ENCODE measurements at places on chromosomes 5 and 9.
A peak's percentile ranks its signal among the peaks of the same experiment; 100 is the strongest.

- peak; percentile 9 for DNase-seq
Observed at GRCh38 chr5:147628058-147628895, 118.4 kb upstream of the DPYSL3 start.

- no peak for DNase-seq
Observed at GRCh38 chr9:70060883-70061507, 17.3 kb downstream of the MAMDC2 start.

- DNase-seq, result no peak
Observed at GRCh38 chr5:56493766-56494165, 260.6 kb upstream of the ANKRD55 start.

GRCh38 chr9:130537346-130538050 is 41.9 kb upstream of the FUBP3 start:
- DNase-seq, result no peak

DNA sequence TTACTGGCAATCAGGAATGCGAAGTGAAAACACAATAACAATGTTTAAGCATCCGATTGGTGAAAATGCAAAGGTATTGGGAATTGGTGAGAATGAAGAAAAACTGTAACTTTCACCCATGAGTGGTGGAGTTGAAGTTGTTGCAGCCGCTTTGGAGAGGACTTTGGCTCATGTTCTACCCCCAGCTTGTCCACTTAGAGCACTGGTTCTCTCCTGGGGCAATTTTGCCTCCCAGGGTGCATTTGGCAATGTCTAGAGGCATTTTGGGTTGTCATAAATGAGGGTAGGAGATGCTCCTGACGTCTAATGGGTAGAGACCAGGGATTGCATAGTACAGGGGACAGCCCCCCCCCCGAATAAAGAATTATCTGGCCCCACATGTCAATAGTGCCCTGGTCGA is 46.2 kb downstream of the ANKRD33B start:
- DNase-seq, result no peak

GRCh38 chr5:22669345-22669744 is 183.8 kb downstream of the CDH12 start:
- no peak for DNase-seq

DNA sequence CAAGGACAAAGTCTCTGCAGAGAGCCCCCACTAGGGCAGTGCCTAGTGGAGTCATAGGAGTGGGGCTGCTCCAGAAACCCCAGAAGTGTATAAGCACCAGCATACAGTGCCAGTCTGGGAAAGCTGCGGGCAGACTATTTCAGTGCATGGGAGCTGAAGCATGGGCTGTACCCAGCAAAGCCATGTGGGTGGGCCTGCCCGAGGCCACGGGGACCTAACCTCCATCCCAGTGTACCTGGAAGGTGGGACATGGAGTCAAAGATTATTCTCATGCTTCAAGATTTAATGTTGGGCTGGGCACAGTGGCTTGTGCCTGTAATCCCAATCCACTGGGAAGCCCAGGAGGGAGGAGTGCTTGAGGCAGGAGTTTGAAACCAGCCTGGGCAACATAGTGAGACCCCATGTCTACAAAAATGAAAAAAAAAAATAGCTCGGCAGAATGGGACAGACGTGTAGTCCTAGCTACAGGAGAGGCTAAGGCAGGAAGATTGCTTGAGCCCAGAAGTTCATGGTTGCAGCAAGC is 36.7 kb downstream of the PTPDC1 start:
- DNase-seq, result no peak

DNA sequence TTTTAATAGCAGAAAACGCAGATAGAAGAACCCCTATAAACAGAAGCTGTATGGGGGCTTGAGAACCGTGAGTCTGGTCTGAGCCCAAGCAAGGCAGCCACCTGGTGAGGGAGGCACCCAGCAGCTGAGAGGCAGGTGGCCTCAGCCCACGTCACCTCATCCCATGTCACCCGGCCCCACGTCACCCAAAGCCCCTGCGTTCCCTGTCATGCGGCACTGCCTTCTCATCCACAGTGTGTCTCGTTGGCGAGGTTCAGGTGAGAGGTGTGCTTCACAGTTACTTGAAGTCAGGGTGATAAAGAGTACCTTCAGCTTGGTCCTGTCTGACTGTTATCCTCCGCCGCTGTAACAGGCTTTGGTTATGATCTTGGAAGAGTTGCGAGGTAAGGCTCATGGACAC is 80.6 kb upstream of the IRX4 start:
- no peak for DNase-seq

DNA sequence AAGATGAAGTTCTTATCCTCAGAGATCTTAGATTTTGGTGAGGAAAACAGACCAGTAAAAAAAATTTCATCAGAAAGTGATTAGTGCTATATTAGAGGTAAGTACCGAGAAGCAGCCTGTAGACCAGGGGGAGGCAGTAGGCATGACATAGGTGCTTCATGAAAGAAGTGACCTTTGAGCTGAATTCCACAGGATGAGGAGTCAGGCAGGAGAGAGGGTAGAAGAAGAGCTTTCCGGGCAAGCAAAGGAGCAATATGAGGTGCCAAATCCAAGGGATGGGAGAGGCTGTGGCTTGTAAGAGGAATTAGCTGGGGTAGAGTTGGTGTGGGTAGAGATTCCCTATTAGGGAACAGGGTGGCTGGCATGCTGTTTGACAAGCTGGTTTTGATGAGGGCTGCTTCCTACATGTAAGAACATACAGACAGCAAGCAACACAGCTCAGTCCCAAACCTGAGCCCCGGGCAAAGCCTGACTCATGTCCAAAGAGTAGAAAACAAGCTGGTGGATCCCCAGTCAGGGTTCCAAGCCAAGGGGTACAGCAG is 48.4 kb upstream of the PWWP2A start:
- no peak for DNase-seq

DNA sequence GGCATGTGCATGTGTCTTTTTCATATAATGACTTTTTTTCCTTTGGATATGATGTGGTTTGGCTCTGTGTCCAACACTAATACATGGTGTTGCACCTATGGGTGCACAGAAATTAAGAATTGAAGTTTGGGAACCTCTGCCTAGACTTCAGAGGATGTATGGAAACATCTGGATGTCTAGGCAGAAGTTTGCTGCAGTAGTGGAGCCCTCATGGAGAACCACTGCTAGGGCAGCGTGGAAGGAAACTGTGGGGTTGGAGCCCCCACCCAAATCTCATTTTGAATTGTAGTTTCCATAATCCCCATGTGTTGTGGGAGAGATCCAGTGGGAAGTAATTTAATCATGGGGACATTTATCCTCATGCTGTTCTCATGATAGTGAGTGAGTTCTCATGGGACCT is 235.0 kb upstream of the TRPC7 start:
- DNase-seq, result no peak

- no peak for DNase-seq
Observed at GRCh38 chr5:171857489-171857876, 71.9 kb downstream of the SMIM23 start.

DNA sequence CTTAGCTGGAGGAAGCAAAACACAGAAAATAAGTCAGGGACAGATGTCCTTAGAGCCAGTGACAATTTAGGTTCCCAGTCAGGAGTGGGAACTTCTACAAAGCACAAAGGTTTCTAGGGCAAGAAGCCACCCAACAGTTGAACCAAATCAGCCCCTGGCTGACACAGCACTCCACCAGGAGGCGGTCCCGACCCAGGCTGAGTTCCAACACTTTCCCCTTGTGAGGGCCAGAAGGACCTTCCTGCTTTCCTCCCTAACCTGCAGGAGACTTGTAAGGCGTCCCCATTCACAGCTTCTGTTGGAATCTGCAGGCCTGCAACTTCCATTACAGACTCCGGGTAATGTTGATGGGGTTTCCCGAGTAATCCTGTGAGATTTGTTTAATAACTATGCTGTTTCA is 416.4 kb upstream of the IRX1 start:
- DNase-seq, result no peak

DNA sequence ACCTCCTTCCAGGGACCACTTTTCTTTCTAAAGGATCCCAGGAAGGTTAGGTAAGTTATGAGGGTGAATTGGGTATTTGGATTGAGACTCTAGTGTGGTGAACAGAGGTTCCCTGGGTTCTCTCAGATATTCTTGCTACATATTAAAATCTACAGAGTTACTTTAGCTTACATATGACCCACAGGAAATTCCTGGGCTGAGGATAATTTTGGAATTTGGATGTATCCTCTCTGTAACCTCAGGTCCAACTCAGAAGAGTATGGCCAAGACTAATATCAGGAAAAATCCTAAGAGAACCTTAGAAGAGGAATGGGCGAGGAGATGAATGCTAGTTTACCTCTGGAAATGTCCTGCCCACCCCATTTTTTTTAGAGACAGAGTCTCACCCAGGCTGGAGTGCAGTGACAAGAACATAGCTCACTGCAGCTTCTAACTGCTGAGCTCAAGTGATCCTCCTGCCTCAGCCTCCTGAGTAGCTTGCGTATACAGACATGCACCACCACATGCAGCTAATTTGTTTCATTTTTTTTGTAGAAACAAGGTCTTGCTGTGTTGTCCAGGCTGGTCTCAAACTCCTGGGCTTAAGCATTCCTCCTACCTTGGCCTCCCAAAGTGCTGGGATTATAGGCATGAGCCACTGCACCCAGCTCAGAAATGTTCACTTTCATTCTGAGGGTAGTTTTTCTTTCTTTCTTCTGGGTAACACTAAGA is 196.4 kb downstream of the ARHGEF28 start:
- no peak for DNase-seq

GRCh38 chr5:113281194-113281593 is 153.6 kb downstream of the TSSK1B start:
- DNase-seq, result no peak

GRCh38 chr9:4333231-4333740 is 33.4 kb upstream of the GLIS3 start:
- no peak for DNase-seq

DNA sequence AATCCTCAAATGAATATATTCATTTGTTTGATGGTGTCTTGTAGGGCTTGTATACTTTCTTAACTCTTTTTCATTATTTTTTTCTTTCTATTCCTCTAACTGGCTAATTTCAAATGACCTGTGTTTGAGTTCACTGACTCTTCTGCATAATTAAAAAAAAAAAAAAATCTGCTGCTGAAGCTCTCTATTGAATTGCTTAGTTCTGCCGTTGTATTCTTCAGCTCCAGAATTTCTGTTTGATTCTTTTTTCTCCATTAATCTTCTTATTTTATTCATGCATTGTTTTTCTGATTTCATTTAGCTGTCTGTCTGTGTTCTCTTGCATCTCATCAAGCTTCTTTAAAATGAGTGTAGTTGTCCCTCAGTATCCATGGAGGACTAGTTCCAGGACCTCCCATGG is 244.6 kb downstream of the ROR2 start:
- no peak for DNase-seq

- DNase-seq, result peak; percentile 14
Observed at GRCh38 chr5:128777052-128777451, 188.2 kb upstream of the SLC27A6 start.

GRCh38 chr9:105114318-105114717 is 130.1 kb upstream of the SLC44A1 start:
- DNase-seq, result peak; percentile 18

DNA sequence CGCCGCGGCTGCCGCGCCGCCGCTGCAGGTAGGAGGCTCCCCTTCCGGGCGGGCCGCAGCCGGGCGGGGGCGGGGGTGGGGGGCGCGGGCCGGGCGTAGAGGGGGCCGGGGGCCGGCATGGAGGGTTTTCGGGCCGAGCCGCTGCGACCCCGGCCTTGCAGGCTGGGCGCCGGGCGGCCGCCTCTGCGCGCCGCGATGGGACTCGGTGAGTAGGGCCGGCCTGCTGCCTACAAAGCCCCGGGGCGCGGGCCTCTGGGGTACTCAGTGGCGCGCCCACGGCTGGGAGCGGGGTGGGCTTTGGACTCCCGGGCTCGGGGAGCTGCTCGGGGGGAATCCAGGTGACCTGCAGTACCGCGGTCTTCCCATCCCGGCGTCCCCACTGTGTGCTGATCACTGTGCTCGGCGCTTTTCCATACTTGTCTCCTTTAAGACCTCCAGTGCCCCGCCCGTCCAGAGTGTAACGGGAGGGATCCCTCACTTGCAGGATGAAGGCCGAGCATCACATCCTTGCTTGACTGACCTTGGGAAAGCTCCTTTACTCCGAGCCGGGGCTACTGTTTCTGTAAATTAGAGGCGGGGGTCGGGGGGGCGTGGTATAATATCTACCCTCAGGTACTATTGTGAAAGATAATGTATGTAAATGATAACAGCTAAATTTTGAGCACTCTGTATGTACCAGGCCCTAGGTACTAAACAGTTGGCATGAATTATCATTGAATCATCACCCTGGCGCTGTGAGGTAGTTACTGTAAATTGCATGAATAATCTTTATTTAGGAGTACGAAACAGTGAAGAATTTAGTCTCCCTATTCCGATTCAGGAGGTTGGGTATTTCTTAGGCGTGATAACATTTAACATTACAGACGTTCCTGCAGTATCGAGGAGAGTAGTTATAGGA is 672 bp downstream of the MSANTD3 start:
- DNase-seq, result peak; percentile 26

DNA sequence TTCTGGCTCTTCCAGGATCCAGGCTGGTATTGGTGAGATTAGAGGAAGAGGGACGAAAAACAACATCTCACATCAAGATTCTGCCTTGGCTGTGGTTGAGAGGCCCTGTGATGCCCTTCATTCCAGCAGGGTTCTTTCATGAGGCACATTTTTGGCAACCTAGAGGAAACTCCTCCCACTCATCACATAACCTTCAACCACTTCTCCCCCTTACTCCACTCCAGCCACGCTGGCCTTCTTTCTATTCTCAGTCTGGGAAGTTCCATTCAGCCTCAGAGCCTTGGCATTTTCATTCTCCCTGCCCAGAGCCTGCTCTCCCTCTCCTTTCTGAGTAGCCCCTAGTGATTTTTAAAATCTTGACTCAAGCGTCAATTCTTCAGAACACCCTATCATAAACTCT is 337.5 kb downstream of the ZSWIM6 start:
- DNase-seq, result no peak

GRCh38 chr9:133803028-133803585 is 65.0 kb upstream of the SARDH start:
- no peak for DNase-seq

DNA sequence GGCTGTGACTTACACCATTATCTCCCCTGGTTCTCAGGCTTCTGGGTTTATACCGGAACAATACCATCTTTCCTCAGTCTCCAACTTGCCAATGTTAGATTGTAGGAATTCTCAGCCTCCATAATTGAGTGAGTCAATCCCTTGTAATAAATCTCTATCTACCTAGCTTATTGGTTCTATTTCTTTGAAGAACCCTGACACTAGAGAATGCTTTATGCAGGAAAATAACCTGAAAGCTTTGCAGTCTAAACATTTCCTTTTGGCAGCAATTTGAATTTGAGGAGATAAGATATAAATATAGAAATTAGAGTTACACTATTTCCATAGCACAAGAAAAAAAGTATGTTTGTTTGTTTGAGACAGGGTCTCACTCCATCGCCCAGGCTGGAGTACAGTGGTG is 278.1 kb upstream of the CDH18 start:
- no peak for DNase-seq

DNA sequence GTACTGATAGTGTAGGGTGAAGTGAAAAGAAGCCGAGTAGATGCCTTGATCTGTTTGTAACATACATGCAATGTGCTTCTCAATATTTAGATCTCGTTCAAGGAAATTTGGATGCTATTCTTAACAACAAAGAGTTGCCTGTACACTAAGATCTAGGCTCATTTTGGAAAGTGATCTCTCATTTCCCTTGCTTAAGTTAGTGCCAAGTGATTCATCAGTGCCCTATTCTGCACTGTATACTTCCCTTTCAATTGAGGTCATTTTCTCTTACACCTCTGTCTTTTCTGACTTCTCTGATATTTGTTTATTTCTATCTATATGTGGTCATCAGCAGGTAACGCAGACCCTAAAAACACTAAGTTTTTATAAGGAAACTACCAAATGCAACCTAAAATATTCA is 528.6 kb upstream of the PTPRD start:
- DNase-seq, result no peak

Data from GM19239 (cell line).